Activated CD4-positive, alpha-beta memory T cell treated with anti-CD3 and anti-CD28 coated beads, Interleukin-2, amount 10 ng/mL, durations not matched to agents 7 days and 5 days (primary cell): ENCODE measurements at places on chromosomes 12 and 14.
A peak's percentile ranks its signal among the peaks of the same experiment; 100 is the strongest.

GRCh38 chr12:101277443-101277842, 2.5 kb upstream of the UTP20 start:
- no peak for DNase-seq

DNA sequence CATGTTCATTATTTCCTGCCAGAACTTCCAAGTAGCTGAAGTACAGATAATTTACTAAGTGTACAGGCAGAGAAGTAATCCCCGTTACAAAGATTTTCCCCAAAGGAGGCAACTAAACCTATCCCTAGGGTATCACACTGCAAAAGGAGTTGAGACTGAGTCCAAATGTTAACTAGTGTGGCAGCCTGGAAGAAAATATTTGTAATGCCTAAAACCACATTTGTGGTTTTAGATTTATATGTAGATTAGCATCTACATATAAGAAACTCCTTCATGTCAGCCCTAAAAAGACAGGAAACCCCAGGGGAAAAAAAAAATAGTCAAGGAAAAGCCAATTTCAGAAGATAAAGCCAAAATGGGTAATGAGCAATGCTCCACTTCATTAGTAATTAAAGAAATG, 1.4 kb upstream of the RNASE12 start:
- no peak for DNase-seq

DNA sequence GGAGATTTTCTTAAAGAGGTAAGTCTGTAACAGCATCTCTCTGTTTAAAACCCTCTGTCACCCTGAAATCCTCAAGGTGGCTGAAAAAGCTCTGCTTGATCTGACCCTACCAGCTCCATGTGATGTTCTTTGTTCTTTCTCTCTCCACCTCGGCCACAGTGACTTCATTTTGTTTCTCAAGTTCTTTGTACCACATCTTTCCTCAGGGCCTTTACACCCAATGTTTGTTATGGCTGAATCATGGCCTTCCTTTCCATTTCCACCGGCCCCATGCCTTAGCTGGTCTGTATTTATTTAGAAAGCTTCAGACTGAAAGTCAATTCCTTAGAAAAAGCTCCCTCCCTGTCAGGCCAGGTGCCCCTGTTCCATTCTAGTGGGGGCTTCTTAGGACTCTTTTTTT, 431.2 kb downstream of the NAV3 start:
- DNase-seq: no peak

DNA sequence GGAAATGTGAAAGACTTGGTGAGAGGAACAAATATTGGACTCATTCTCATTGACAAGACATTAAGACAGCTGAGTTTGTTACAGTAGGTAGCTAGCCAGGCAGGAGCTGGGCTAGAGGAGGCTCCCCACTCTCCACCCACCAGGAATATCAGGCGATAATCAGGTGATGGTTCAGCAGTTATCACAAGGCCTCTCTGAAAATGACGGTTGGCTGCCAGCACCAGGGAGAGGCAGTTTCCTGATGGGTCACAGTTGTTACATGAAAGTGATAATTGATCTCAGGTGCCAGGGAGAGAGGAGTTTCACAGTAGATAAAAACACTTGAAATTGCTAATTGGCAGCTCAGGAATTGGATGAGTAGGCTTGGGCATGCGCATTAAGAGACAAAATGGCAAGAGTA, 116.5 kb downstream of the TMTC2 start:
- no peak for DNase-seq

DNA sequence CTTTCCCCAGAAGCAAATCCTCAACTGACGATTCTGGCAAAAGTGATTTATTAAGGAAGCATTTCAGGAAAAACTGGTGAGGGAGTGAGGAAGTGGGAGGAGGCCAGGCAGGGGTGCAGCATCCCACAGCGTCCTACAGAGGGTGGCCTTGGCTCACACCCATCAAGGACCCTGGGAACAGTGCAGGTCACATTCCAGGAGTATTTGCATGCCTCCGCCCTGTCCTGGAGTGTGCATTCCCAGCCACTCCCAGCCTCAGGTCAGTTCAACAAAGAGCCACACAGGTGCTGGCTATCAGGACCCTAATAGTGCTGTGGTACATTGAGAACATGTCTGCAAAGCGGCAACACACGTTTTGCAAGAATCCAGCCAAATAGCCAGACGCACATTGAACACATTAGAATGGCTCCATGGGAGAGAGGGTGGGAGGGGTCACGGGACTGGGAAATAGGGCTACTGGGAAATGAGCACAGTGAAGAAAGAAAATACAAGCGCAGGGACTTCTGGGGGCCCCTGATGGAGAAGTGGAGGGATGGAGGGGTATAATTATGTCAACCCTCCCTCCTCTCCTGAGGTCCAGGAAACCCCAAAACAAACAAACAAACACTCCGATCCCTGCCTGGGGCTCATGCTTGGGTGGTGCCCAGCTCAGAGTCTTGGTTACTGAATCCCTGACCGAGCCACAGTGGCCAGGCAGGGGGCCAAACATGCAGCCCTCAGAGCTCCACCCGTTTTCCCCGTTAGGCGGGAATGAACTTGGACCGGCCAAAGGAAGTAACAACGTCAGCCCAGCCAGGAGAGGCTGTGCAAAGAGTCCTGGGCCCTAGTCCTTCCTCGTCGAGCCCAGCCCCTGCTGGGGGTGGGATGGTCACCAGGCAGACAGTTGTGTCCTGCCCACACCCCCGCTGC, 36.5 kb downstream of the CMKLR1 start:
- no peak for DNase-seq

DNA sequence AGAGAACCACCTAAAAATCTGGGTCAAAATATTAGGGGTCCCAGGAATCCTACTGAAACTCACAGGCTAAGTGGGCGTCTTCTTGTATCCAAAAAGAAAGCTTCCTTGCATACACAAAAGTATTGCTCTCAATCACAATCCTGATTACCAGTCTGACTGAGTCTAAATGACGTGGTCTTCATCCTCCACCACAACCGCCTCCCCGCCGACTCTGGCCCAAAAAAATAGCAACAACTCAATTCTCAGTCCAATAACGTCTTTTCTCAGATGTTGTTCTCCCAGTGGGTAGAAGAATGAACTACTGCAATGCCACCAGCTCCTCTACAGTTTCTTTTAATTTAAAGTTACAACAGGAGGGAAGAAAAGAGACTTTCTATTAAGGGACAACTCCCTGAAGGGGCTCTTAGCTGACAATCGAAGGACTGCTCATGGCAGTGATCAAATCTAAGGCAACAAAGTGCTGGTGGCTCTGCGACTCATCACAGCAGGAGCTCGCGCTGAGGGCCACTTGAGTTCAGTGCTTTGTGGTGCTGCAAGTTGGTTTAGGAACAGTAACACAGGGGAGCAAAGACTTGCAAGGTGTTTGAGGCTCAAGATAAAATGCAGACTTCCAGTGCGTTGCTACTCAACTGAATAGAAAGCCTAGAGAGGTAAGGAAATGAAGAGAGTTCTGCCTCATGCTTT, 394.1 kb downstream of the BCAT1 start:
- no peak for DNase-seq

DNA sequence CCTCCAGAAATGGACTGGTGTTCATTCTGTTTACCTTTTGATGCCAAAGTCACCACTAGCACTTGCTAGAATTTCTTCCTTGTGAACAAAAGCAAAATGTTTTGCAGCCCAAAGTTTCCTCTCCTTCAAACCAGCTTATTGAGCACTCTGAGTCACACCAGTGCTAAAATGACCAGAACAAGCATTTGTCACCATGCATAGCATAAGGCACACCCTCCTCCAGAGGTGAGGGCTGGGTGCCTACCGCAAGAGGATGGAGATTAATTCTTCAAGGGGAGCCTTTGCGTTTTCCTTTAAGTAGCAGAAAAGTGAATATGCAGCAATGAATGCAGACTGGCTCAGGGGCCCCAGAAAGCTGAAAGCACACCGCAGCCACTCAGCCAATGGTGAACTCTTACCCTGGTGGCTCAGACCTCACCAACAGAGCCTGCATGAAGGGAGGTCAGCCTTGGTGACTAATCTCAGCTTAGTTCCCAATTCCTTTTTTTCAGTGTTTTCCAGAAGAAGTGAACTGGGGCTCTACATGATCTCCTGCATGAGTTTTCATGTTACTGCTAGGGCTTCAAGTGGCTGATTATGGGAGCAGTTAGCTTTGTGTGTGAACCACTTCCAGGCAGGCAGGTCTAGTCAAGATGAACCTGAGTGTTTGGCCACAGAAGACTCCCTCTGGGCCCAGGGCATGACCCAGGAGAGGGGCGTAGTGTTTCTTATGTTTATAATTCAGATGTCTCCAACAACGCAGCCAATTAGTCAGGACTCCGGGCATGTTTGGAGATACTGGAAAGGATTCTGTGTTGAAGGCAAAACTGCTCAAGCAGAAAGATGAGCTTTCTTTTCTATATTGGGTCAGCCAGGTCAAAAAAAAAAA, 96.3 kb downstream of the PAX9 start:
- no peak for DNase-seq

DNA sequence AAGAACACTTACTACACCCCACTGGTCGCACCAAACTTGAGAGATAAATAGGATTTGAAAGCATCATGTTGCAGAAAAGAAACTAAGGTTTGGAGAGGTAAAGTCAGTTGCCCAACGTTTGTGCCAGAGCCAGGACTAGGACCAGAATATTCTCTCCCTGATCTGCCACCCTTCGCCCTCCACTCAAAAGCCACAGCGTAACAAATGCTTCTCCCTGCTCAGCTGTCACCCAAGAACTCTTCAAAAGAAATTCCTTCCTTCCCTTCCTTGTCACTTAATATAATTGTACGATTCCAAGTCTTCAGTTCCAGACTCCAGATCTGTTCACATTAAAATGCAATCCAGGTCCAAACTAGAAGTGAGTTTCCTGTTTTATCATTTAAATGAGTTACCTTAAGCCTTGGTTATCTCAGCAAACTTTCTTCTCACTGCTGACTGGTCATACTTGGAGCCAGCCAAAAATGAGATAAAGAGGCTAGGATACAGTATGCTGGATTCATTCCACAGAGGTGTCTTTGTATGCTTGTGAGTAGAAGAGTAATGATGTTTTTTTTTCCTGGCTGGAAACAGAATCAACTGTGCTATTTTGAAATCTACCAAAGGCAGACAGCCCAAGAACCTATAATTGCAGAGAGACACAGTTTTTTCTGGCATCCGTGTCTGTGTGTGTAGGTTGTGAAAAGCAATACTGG, 12.8 kb upstream of the PPFIBP1 start:
- no peak for DNase-seq

- DNase-seq: no peak
Observed at GRCh38 chr12:4648104-4648500, 749 bp downstream of the AKAP3 start.

- peak; percentile 35 for DNase-seq
Observed at GRCh38 chr12:131105736-131106348, 152.1 kb downstream of the ADGRD1 start.

DNA sequence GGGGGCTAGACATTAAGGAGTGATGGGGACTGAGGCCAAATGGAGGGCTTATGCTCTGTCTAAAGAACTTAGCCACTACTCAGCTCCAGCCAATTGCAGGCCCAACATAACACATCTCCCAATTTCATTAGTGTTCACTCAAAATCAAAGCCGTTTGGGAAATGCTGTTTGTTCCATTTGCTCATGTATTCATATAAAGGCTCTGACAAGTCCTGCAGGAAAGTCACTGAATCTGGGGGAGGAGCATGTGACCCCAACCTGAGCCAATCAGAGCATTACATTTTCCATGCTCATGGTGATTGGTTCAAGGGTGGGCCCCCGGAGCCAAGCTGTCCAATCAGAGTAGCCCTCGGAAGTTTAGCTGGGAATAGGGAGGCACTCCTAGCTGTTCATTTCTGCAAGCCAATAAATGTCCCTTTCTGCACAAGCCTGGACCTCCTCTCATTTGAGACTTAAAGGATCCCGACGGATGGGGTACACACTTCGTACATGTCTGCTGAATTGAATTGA, 20.9 kb downstream of the SDSL start:
- DNase-seq: no peak

DNA sequence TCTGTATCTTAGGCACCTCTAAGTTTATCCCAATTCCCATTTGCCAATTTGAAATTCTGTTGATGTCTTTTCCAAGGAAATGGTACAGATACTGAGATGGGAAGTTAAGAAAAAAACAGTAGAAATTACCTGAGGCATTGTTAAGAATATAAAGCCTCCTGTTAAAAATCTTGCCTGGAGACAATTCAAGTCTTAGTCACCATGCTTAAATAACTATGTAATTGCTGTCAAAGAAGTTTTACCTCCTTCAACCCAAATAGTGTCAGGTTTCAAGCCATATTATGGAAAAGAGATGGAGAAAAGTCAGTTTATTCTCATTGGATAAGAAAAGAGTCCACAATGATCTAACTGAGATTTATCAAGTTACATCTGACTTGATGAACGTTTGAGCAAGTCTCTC, 974.7 kb downstream of the GALC start:
- no peak for DNase-seq

- no peak for DNase-seq
Observed at GRCh38 chr14:99802301-99803105, 9.3 kb downstream of the EML1 start.

DNA sequence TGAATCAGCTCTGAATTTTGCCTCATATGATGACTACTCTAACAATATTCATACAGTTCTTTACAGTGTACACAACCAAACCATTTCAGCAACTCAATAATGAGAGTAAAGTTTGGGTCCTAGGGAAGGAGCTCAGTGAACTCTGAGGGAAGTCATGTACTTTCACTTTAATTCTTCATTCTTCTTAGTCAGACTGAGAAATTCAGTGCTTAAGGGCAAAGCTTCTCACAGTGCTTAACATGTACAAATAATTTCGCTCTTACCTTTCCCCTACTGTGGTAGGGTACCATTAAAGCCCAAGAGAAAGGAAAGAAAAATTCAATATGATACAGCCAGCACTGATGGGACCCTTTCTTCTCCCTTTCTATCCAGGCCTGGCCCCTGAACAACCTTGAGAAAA, 435.0 kb downstream of the NELL2 start:
- no peak for DNase-seq

DNA sequence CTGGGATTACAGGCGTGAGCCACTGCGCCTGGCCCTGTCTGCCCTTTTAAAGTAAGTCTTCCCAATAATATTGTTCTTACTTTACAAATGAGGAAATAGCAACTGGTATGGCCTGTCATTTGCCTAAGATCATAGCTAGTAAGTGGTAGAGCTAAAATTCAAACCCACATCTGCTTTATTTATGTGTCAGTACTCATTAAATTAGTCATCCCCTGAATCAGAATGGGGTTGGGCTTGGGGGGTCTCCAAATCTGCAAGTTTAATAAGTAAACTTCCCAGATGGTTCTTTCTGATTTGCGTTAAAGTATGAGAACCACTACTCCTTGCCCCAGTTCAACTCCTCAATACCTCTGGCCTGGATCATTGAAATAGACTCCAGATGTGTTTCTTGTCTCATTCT, 96.2 kb downstream of the FAR2 start:
- DNase-seq: no peak

- no peak for DNase-seq
Observed at GRCh38 chr14:25007832-25008231, 42.1 kb downstream of the STXBP6 start.

- no peak for DNase-seq
Observed at GRCh38 chr14:103003850-103004249, 53.5 kb downstream of the CDC42BPB start.

DNA sequence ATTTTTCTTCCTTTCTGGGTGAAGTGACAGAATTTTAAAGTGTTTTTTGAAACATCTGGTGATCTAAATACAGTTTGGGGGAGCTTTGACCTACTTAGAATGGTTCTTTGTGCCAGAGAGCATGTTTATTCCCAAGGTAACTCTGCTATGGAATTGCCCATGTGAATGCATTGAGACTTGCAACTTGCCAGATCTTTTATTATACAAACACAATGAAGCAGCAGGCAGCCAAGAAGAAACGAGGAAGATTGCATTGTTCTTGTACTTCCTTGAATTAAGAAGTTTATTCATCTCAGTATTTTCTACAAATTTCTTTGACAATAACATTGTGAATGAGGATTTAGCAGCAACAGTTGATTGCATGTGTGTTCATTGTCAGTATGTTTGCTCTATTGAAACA, 55.5 kb downstream of the FGD4 start:
- no peak for DNase-seq

GRCh38 chr12:7139200-7139599, 9.0 kb downstream of the CLSTN3 start:
- no peak for DNase-seq
